ENCODE measurements at places on chromosomes 6 and 20.

- no peak for DNase-seq
These were observed 10.4 kb upstream of the ZFAND3 start for GRCh38 chr6:37809197-37809543.

- DNase-seq: no peak
These were observed 39.6 kb upstream of the NOX3 start for GRCh38 chr6:155495011-155495768.

DNA sequence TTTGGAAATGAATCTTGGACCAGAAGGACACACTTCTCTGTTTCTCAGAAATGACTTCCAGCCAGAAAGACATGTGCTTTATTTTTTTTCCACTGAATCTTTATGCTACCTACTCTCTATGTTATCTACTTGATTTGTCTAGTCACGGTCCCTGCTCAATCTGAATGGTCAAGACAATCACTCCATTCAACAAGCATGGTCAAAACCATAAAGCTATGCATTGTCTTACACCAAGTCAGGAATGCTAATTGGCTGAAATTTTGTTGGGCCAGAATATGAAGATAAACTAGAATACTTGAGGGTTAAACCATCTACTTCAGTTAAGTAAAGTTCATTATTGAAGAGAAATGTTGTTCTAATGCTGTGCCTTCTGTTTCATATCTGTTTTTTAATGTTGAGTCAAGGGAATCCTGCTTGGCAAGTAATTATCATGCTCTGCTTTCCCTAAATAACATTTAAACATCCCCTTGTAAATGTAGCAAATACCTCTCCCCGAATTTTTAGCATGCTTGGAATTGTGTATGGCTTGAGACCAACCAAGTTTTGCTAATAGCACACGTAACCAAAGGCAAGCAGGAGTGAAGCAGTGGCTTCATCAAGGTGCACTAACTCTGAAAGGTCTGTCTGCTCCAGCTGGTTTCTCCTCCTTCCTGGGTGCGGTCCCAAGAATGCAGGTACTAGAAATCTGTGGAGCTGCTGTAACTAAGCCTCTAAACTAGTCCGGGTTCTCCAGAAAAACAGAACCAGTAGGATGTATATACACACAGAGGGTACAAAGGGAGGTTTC is 190.3 kb upstream of the CDYL start:
- no peak for DNase-seq

DNA sequence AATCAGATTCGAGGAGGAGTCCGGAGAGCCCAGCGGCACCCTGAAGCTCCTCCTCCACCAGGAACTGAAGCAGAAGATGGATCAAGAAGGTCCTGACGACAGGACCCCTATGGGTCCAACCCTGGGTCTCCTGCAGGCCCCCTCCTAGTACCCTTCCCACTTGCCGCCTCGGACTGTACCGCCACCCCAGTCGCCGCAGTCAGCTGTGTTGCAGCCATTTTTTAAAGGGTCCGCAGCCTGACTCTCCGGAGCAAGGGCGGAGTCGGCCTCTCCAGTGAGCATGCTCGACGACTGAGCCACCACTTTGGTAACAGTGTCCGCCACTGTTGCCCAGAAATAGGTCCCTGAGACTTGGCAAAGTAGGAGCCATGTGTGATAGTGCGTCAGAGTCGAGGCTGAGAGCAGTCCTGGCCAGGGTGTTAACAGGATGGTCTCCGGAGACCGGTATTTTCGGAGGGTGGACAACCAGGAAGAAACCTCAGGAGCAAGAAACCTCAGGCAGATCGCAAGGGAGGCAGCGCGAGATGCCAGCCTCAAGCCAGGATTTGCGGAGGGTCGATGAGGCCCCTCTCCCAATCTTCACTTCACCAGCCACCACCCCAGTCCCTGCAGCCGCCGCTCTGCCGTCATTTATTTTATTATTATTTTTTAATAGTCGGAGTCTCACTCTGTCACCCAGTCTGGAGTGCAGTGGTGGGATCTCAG is 294.6 kb upstream of the ZNF337 start:
- DNase-seq: no peak

Data from HuH-7.5 (cell line).